ENCODE measurements at places on chromosomes 12 and 14.

DNA sequence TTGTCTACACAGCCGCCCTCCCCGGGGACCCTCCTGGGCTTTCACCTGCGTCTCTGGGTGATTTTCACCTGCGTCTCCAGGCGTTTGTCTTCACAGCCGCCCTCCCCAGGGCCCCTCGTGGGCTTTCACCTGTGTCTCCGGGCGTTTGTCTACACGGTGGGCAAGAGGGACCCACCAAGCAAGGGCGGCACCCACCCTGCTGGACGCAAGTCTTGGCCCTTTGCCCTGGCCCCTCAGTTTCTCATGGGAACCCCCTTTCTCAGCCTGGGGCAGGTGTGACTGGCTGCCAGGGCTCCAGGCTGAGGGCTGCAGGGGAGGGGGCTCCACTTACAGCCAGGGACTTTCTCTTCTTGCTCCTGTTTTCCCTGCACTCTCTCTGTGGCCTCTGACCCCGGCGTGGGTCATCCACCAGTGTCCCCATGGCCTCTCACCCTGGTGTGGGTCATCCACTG, 68.6 kb upstream of the GALNT9 start:
- DNase-seq: no peak

GRCh38 chr14:100170880-100171279, 11.4 kb upstream of the DEGS2 start:
- no peak for DNase-seq

- peak; percentile 38 for DNase-seq
Observed at GRCh38 chr14:35286003-35286600, 6.1 kb upstream of the PSMA6 start.

GRCh38 chr14:104218361-104219180, 80.2 kb downstream of the KIF26A start:
- DNase-seq: no peak

DNA sequence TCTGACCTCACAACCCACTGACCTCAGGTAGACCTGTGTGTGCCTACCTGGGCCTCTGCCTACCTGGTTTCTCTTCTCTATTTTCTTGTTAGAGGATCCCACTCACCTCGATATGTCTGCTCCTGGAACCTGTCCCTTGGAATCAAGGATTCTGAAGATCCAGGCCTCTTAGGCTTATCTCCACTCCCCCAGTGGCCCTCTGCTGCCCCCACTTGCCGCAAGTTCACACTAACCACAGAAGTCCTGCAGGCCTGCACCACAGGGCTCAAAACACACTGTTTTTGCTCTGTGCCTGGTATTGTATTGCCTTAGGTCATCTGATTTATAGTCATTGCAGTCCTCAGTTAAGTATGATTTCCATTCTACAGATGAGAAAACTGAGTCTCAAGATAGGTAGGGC, 15.3 kb upstream of the NRXN3 start:
- no peak for DNase-seq

GRCh38 chr12:56321027-56321426, 5.2 kb upstream of the CNPY2 start:
- DNase-seq: no peak

GRCh38 chr14:51996148-51996746, 6.9 kb downstream of the RTRAF start:
- DNase-seq: no peak

DNA sequence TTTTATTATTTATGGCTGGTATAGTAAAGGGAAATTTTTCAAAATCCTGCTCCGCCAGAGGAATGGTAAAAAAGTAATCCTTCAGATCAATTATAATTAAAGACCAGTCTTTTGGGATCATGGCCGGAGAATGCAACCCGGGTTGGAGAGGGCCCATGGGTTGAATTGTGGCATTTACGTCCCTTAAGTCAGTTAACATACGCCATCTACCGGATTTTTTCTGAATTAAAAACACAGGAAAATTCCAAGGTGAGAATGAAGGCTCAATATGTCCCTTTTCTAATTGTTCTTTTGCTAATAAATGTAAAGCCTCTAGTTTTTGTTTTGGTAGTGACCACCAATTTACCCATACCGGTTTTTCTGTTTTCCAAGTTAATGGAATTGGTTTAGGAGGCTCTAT, 602.8 kb downstream of the ALG10 start:
- peak; percentile 63 for DNase-seq

GRCh38 chr14:75542588-75543091, 20.4 kb downstream of the BATF start:
- no peak for DNase-seq

DNA sequence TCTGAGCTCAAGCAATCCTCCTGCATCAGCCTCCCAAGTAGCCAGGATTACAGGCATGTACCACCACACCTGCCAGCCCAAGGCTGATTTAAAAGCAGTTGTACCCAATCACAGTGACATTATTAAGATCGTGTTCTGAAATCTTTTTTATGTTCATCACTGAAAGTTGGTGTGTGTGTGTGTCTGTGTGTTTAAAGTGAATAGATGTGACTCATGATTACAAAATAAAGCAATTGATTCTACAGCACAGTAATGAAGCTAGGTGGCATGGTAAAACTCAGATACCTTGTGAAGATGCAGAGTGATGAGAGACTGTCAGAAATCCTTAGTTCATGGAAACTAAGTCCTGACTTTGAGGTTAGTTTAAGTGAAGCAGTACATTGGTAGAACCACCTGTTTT, 74.2 kb upstream of the ATP2B1 start:
- no peak for DNase-seq

GRCh38 chr14:50249136-50249775, 17.9 kb upstream of the SOS2 start:
- no peak for DNase-seq

- no peak for DNase-seq
Observed at GRCh38 chr12:58285551-58285950, 344.2 kb downstream of the ATP23 start.

DNA sequence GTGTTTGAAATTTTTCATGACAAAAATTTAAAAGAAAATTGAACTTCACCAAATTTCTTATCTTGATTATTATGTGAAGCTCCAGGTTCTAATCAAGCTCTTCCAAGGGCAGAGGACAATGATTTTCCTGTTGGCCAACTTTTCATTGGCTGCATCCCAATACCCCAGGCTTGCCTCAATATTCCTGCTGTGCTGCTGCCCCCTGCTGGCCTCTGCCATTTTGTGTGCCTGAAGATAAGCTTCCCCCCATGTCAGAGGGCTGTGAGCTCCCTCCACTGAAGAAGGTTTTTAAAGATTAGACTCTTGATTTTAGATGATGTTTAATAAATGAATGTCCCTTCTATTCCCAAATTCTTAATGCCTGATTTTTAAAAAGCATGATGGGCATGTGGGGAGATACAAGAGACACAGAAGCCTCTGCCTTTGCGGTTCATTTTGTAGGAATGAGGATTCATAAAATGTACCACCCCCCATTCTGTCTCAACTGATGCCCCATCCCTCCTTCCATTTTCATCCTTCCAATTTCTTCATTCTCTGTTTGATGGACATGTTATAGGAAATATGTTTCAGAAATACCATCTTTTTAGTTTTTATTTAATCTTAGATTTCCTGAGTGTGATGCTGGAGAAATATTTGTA, 76.7 kb upstream of the RGS6 start:
- peak; percentile 46 for DNase-seq

DNA sequence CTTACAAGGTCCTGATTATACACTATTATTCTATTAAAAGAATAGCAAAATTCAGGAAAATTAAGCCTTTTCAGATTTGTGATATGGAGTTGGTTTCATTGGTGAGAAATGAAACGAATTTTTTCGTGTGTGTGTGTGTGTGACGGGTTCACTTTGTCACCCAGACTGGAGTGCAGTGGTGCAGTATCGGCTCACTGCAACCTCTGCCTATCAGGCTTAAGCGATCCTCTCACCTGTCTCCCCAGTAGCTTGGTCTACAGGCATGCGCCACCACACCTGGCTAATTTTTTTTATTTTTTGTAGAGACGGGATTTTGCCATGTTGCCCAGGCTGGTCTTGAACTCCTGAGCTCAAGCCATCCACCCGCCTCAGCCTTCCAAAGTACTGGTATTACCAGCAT, 9.7 kb downstream of the PCBP2 start:
- DNase-seq: no peak

- DNase-seq: no peak
Observed at GRCh38 chr12:67426067-67426466, 156.9 kb downstream of the CAND1 start.

DNA sequence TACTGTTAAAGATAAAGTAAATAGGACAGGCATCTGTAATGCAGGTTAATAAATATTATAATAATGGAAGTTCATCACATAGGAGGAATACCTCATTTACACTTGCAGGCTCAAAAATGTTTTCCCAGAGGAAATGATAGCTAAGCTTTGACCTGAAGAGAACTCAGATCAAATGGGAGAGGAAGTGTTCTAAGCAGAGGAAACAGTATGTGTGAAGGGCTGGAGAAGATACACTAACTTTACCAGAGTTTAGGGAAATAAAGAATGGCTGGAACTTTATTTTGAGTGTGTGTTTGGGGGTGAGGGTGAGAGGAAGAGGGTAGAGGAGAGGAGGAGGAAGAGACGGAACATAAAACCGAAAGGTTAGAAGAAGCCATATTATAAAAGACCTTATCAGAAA, 34.0 kb upstream of the AP4S1 start:
- no peak for DNase-seq

DNA sequence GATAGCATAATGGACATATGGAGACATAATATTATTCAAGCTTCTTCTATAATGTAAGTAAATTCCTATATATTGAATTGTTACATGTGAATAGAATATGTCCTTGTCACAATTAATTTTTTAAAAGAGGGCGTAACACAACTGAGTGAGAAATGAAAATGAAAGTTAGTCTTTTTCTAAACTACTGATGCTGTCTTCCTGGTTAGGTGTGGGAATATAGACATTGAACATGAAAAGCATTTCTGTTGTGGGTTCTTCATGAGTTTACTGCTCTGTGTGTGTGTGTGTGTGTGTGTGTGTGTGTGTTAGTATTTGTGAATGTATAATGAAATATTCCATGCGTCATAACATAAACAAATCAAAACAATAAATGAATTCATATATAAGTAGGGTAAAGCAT, 40.5 kb upstream of the RTL1 start:
- DNase-seq: no peak

DNA sequence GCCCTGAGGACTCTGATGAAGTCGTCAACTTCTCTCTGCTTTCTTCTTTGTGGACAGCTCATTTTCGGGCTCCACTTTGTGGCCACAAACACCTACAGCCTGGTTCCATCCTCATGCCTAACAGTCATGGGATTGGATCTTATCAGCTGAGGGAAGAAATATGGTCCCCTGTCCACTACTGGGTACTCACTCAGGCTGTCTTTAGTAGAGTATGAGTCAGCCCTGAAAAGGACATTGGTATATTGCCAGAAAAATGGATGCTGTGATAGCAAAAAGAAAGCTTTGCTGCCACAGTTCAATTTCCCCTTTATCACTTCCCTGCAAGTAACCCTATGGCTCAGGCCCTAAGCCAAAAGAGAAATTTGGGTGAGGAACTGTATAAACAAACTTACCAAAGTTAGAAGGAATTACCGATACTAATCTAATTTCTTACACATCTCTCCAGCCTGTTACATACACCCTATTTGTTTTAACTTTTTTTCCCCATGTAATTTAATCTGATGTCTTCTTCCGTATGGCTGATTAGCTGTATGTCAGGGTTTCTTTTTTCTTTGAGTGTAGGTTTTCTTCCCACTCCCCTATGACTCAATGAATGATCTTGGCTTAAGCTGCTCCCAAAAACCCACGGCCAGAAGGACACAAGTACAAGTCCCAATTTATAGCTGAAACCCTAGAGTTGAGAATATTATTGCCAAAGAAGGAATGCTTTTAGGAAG, 29.1 kb downstream of the MTHFD1 start:
- DNase-seq: no peak

- no peak for DNase-seq
Observed at GRCh38 chr12:72207079-72207478, 65.1 kb upstream of the TRHDE start.

DNA sequence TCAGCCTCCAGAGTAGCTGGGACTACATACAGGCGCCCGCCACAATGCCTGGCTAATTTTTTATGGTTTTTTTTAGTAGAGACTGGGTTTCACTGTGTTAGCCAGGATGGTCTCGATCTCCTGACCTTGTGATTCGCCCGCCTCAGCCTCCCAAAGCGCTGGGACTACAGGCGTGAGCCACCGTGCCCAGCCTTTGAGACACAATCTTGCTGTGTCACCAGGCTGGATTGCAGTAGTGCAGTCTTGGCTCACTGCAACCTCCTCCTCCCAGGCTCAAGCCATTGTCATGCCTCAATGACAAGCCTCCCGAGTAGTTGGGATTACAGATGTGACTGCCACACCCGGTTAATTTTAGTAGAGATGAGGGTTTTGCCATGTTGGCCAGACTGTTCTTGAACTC, 21.3 kb upstream of the STRN3 start:
- no peak for DNase-seq

- no peak for DNase-seq
Observed at GRCh38 chr14:104195361-104195760, 57.0 kb downstream of the KIF26A start.

DNA sequence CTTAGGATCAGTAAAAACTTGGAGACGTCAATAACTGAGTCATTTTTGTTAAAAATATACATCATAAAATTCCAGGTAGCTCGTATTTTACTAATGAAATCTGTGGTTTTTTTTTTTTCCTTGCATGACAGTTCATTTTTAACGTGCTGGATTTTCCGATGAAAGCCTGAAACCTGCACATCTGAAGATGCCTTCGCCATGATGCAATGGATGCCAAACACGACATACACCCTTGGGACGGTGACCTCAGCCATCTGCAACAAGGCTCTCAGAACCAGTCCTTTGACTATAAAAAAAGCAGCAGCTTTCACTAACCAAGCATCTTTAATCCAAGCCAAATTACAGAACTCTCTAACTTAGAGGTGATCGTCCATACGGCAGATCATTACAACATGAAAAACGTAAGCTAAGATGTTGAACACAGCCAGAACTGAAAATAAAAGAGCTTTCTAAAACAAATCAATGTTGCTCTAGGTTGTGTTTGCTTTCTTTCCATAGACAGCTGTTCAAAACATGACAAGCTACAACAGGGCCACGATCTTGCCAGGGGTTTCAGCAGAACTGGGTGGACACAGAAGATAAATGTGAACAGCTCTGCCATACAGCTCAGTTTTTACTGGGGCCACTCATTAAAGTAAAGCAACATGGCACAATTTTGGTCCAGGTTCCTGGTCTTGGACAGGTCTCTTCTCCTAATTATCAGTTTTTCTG, 7.8 kb downstream of the NIN start:
- peak; percentile 80 for DNase-seq

DNA sequence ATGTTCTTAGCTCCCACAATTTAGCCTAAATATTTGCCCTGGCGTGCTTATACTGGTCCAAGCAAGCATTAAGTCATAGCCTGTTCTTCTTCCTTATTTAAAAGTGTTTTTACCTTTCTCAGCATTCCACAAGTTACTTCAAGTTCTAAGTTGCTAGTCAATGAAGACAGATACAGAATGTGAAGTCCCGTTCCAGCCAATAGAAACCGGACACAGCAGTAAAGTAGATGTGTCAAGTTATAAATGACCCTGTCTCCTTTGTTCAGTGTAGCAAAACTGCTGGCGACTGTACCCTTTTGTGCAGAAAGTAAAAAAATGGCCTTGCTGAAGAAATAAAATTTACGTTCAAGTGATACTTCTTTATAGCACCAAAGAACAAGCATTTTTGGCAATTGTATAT, 3.9 kb downstream of the SNAPC1 start:
- no peak for DNase-seq
